Activated T-helper 1 cell treated with anti-CD3 and anti-CD28 coated beads, Interleukin-2, amount 50 U/mL, for 16 hours (primary cell): ENCODE measurements at places on chromosomes 7 and 10.

GRCh38 chr10:57891201-57892006, 376.3 kb downstream of the IPMK start:
- no peak for DNase-seq

GRCh38 chr7:46109437-46109836, 188.4 kb upstream of the IGFBP3 start:
- DNase-seq, result no peak

DNA sequence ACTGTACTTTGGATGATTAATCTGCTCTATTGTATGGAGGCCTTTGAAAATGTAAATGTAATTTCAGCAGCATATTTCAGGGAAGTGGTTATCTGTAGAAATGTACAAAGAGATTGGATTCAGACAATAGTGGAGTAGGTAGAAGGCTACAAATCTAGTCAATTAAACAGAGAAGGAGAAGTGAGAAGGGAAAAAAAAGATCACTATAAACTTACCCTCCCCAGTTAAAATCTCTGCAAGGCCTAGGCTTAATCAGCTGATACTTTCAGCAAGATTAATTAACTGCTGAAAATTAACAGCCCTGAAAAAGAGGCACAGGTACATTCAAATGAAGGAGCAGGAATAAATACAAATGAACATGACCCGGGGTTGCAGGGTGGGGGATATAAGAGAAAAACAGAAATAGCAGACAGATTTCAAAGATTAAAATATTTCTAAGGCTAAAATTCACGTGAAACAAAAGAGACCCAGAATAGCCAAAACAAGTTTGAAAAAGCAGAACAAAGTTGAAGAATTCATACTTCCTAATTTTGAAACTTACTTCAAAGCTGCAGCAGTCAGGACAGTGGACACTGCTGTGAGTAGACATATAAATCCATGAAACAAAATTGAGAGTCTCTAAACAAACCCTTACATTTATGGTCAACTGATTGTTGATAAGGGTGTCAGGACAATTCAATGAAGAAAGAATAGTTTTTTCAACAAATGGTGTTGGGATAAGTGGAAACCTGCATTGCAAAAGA, 96.0 kb downstream of the NRCAM start:
- no peak for DNase-seq

- DNase-seq, result no peak
These were observed 45.6 kb downstream of the NHLRC2 start for GRCh38 chr10:113899952-113900598.

GRCh38 chr7:24026351-24026750, 257.6 kb upstream of the NPY start:
- no peak for DNase-seq

- no peak for DNase-seq
These were observed 162.8 kb upstream of the NFE2L3 start for GRCh38 chr7:25989140-25989705.

DNA sequence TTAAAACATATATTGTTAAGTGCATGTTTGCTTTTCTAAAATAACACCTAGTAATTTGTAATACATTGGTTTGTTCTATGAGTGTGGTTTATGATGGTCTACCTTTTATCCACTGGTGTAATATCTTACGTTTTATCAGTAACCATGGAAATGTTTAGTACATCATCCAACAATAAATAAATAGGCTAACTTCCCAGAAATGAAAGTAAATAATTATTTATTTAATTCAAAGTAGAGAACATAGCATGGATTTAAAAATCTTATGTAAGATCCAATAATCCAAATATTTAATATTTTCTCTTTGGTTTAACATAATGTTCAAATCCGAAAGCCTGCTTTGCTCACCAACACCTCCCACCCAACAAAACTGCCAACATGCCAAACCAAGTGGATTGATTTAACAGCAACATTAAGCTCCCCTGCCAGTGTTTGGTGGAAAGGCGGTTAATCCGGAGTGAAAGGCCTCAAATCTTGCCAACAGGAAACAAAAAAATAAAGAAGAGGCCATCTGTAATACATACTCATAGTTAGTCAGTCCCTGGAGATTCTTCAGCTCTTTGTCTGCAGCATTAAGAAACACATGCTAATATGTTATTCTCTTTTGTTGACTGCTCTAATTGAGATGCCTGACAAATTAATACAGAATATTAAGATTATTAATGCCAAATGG, 897.8 kb downstream of the CNTNAP2 start:
- DNase-seq, result no peak

DNA sequence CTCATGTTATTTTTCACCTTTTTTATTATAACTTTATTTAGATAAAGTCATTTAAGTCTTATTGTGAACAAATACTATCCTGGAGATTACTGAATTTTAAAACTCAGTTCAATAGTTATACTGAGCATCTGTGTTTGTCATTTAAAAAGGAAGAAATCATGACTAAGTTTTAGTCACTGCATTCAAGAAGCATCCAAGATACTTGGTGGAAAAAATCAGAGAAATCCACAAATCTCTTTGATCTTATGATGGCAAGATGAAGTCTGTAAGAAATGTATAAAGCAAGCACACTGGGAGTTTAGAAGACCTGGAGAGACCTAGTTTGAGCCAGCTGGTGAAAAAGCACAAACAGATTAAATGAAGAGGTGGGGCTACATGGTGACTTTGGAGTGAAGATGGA, 529.8 kb upstream of the IGFBP3 start:
- DNase-seq, result no peak

DNA sequence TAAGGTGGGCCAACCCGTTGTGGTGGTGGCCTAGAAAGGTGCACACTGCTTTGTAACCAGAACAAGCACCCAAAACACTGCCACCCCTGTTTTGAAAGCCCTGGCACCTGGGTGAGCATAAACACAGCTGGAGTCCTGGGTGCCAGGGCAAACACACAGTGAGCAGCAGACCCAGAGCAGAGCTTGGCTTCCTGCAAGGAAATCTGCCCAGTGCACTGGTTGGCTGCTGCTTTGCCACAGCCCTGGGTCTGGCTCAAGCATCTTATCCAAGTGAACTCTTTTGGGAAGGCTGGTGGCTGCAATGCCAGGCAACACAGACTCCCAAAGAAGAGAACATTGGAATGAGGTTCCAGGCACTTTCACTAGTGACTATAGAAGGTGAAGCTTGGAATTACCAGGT, 145.5 kb upstream of the PDE1C start:
- DNase-seq, result no peak

- DNase-seq, result no peak
These were observed 45.0 kb upstream of the ANLN start for GRCh38 chr7:36344622-36345021.

GRCh38 chr10:23381298-23382040, 36.9 kb upstream of the C10orf67 start:
- DNase-seq, result no peak

- no peak for DNase-seq
These were observed 68.6 kb downstream of the C7orf25 start for GRCh38 chr7:42843205-42843800.

DNA sequence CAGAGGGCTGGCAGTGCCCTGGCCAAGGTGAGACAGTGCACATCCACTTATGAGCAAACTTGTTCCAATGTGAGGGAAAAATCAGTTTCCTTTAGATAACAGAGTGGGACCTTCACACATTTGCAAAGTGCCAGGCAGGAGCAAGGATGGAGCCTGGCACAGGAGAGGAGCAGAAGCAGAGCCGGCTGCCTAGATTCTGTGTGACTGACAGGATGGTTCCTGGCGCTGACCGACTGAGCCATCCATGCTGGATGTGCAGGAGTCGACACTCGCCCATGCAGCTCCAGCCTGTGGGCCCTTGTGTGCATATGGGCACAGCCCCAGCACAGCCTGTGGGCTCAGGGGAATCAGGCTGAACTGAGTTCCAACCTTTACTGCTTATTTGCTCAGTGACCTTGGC, 346.5 kb downstream of the GRID1 start:
- no peak for DNase-seq

DNA sequence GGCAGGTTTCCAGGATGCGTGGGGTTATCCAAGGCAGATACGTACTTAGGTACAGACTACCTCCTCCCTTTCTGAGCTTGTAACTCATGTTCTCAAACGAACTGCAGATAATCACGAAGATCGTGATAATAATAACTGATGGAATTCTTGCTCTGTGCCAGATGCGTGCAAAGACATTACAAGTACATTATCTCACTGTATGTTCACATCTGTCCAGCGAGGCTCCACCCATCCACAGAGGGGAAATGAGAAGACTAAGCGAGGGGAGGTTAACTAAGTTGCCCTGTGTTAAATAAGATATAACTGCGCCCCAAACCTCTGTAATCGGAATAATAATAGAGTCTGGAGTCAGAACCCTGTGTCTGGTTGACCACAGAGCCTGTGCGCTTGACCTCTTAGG, 1.9 kb downstream of the GALNT17 start:
- no peak for DNase-seq

- DNase-seq, result no peak
These were observed 771.1 kb downstream of the GATA3 start for GRCh38 chr10:8825611-8826010.

GRCh38 chr10:43209074-43209455, 57.8 kb downstream of the RASGEF1A start:
- DNase-seq, result no peak

DNA sequence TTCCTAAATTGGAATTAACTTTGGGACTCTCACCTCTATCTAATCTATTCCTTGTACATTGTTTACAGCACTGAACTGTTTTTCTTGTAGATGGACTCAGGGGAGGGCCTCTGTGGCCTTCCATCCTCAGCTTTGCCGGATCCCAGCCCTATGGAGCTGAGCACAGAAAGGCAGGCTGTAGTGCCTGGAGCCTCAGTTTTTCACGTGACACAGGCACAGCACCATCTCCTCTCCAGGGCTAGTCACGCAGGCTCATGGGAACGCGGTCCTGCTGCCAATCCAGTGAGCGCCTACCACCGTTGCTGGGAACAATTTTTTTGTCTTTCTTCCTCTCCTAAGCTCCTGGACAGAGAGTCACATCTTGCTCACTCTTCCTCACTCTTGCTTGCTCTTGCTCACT, 75.6 kb upstream of the DDC start:
- DNase-seq, result no peak

- DNase-seq, result no peak
These were observed 102.1 kb downstream of the ZRANB1 start for GRCh38 chr10:125043841-125044658.
